Mammary microvascular endothelial cell (primary cell): ENCODE measurements at places on chromosomes 7 and 10. TPM values are rescaled to one million over a fixed set of nuclear protein-coding genes. Genes with fewer than 3 reads are reported as not detected.

The TMEM176B gene
- not detected in 2 replicates for total RNA-seq

The PNLIPRP2 gene
- not detected in 2 replicates for total RNA-seq

The AKR1B15 gene
- total RNA-seq = not detected in 2 replicates

The PRSS37 gene
- total RNA-seq = not detected in 2 replicates

The FZD8 gene
- 11.2 and 14.9 TPM in 2 replicates for total RNA-seq

The ZNF138 gene
- total RNA-seq = 2.3 and 2.8 TPM in 2 replicates

The TAS2R4 gene
- not detected in 2 replicates for total RNA-seq
